Activated CD8-positive, alpha-beta memory T cell treated with anti-CD3 and anti-CD28 coated beads, Interleukin-2, amount 10 ng/mL, durations not matched to agents 7 days and 5 days (primary cell): ENCODE measurements at places on chromosomes 3 and 15. TPM values are rescaled to one million over a fixed set of nuclear protein-coding genes. Genes with fewer than 3 reads are reported as not detected.

SV2B gene
- not detected for total RNA-seq

GOLGA8Q gene
- 7.7 TPM for total RNA-seq

ACY1 gene
- total RNA-seq, result 21.3 TPM

SERINC4 gene
- total RNA-seq, result 0.30 TPM

TMCO5A gene
- total RNA-seq, result not detected

TEX9 gene
- total RNA-seq, result 1.8 TPM

FBLN2 gene
- total RNA-seq, result 0.35 TPM

EXD1 gene
- total RNA-seq, result not detected

C3orf49 gene
- total RNA-seq, result not detected

CHRNB4 gene
- total RNA-seq, result not detected

HTR3E gene
- not detected for total RNA-seq

DNA sequence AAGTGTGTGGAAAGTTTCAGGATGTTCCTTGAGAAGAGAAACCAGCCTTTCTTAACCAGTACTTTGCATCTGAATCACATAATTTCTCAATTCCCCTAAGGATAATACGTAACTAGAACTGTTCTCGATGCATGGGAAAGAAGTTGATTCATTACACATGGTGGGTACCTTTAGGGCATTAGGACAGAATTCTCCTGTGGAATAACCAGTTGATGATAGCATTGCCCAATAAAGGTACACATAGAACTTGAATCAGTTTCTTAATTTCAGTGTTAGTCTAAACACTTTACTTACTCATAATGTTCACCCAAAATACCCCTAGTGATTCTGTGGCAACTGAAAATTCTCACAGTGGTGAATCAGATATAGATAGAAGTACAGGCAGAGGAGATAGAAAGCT is 1030.9 kb downstream of the ROBO1 start:
- no peak for DNase-seq

DNA sequence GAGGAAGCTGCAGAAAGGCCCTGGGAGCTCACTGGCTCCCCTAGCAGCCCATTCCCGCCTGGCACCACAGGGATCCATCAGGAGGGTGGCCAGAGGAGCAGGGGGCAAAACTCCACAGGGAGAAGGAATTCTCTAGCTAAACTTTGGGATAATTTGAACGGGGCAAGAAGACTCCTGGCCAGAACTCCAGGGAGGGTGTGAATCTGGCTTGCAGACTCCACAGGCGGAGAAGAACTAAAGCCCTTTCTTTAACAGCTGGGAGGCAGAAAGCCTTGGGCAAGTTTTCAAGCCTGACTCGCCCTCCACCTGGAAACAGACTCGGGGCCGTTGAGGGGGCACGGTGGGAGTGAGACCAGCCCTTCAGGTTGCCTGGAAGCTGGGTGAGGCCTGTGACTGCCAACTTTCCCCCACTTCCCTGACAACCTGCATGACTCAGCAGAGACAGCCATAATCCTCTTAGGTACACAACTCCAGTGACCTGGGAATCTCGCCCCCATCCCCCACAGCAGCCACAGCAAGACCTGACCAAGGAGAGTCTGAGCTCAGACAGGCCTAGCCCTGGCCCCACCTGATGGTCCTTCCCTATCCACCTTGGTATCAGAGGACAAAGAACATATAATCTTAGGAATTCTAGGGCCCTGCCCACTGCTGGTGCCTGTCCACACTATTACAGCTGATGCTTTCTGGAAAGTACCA is 28.6 kb downstream of the SLC27A2 start:
- no peak for DNase-seq

GRCh38 chr15:43287254-43287653 is 20.5 kb upstream of the TGM5 start:
- DNase-seq, result no peak

- DNase-seq, result no peak
Observed at GRCh38 chr3:25038922-25039321, 389.1 kb upstream of the RARB start.

GRCh38 chr15:80982205-80982604 is 7.4 kb downstream of the MESD start:
- no peak for DNase-seq

- no peak for DNase-seq
Observed at GRCh38 chr3:182182531-182182968, 470.8 kb downstream of the SOX2 start.

DNA sequence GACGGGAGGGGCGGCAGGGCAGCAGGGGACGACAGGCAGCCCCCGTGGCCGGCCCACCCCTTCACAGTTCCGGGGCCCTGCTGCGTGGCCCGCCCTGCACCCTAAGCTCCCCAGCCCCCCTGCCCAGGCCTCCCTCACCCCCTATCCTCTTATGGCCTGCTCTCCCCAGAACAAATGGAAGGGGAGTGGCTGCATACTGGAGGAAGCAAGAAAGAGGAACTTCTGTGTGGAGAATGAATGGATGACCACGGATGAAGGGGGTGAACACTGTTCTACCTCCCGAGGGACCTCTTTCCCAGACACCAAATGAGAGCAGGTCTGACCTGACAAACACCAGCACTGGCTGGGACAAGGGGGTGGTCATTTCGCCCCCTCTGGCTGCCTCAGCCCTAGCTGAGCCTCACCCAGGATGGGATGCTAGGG is 25.0 kb downstream of the SEC61A1 start:
- DNase-seq, result no peak

GRCh38 chr15:67319961-67320360 is 65.4 kb downstream of the IQCH start:
- no peak for DNase-seq

DNA sequence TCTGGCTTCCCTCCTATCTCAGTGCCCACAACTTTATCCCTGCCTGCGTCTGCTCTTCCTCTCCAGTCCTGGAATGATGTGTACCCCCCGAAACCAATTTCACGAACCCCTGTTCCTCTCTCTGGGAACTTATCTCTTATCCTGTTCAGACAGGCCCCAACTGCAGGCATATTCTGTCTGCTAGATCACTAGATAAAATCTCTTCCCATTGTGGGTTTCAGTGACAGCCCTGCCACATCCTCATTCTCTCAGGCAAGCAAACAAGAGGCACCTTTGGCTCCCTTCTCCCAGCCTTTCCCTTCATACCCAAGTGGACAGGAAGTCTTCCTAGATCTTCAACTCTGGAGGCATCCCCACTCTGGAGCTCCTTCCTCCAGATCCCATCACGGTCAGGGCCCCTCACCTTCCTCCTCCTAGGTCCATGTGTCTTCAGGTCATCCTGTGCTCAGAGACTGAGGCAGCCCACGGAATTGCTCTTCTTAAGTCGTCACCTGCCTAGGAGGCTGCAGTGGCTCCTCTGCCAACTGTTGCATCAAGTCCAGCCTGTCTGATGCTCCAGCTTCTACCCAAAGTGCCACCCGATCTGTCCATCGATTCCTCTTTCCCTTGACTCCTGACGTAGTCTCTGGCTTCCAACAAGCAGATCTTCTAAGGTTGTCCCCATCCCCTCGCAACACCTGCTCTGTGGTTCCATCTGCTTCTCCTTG is 190.8 kb downstream of the SLCO3A1 start:
- DNase-seq, result no peak

- DNase-seq, result no peak
Observed at GRCh38 chr3:51386159-51386851, 1.2 kb downstream of the MANF start.

GRCh38 chr15:67946701-67947100 is 106.9 kb upstream of the RNU6-1 start:
- no peak for DNase-seq

GRCh38 chr15:33040496-33040895 is 154.0 kb downstream of the FMN1 start:
- no peak for DNase-seq

DNA sequence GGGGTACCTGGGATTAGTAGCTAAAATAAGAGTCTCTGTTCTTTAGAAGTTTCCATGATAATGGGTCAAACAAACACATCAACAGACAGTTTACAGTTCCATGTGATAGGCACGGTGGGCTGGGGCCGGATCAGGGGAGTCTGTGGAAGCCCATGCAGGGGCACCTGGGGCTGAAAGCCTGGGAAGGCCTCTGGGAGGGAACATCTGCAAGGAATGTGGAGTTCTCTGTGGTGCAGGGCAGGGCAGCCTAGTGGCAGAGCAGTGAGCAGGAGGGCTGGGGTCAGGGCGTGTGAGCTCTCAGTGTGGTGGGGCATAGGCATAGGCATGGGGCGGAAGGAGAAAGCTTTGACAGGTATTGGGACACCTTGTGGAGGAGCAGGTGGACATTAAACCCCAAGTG is 207.7 kb upstream of the TRIM42 start:
- no peak for DNase-seq

- DNase-seq, result no peak
Observed at GRCh38 chr3:115845986-115846385, 222.7 kb downstream of the GAP43 start.

- DNase-seq, result no peak
Observed at GRCh38 chr3:16767006-16767405, 117.7 kb upstream of the PLCL2 start.

DNA sequence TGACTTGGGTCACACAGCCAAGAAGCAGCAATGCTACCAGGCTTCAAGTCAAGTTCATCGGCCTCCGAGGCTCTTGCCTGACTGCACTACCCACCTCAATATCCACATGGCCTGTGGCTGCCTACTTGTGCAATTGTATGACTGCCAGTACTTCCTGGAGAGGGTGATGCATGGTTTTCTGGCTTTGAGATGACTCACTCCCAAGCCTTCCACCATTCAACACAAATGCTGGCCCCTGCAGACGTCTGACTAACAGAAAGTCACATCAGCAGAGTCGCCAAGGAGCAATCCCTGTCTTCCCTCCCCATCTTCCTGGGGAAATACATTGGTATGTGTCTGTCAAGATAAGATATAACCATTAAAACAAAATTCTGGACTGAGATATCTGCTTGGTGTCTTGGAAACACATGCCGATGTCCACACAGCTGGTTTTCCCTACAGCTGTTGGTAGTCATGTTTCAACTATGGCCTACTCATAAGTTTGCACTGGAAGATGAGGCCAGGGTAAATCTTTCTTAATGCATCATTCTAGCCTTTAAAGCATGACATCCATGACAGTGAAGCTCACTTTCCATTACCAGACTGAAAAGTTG is 79.6 kb upstream of the SPATA12 start:
- DNase-seq, result peak; percentile 78

- DNase-seq, result no peak
Observed at GRCh38 chr3:83601704-83602103, 1357.1 kb upstream of the CADM2 start.

DNA sequence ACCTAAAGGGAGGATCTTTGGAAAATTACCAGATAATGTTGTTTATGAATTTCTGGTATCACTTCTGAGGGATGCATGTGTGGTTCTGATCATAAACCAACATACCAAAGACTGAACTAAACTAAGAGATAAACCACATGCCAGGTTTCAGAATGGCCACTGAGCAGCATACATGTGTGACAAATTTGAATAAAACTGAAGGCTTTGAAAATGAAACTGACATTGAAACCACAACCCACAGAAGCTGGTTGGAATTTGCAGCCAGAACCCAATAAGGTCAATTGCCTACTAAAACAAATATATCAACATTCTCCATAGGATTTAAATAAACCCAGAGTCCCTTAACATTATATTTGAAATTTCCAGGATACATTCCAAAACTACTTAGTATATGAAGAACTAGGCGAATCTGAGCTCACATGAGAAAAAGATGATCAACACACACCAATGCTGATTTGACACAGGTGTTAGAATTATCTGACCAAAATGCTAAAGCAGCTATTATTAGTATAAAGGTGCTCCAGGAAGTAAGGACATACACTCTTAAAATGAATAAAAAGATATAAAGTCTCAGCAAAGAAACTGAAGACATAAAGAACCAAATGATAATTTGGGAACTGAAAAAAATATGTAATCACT is 125.0 kb downstream of the ZNF280D start:
- no peak for DNase-seq

DNA sequence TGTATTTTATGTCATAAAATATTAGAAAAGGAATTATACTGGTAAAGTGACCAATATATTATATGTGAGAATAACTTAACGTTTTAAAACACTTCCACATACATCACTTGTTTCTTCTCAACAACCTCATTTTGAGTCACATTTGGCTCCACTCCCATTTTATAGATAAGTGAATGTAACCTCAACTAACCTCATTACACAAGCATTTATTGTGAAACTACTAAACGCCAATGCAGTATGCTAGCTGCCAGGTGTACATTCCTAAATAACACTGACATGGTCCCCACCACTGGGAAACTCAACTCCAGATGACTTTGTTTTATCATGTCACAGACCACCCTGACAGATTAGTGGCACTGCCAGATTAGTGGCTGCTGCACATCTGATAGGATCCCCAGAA is 249.7 kb upstream of the CNTN4 start:
- DNase-seq, result no peak

DNA sequence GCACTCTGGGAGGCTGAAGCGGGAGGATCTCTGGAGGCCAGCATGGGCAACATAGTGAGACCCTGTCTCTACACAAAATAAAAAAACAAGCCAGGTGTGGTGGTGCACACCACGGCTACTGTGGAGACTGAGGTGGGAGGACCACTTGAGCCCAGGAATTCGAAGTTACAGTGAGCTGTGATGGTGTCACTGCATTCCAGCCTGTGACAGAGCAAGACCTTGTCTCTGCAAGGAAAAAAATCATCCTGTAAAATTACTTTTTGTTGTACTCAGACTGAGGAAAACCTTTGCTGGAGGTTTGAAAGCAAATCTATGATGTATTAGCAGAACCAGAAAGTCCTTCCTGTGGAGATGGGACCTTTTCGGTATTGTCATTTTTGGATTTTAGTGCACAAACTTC is 63.3 kb downstream of the ATP1B3 start:
- no peak for DNase-seq

- DNase-seq, result no peak
Observed at GRCh38 chr3:184380627-184381260, 890 bp downstream of the CHRD start.

DNA sequence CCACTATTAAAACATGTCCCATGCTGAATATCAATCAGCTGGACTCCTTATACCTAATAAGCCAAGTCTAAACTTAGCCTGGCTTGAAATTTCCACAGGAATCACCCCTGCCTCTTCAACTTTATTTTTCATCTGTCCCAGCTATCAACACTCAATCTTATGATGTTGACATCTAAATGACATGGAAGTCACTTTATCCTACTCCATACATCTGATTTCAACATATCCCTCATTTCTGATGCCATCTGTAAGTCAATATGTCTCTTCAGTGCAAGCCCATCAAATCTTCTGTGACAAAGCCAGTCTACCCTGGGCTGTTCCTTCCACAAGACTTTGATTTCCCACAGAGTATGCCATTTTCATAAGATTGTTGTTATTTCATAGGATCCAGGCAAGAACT is 143.6 kb upstream of the SEMA6D start:
- DNase-seq, result no peak

- no peak for DNase-seq
Observed at GRCh38 chr3:71398157-71398836, 185.2 kb downstream of the FOXP1 start.

- DNase-seq, result peak; percentile 91
Observed at GRCh38 chr3:51682079-51682478, 11.0 kb downstream of the TEX264 start.

- peak; percentile 37 for DNase-seq
Observed at GRCh38 chr3:14120111-14120920, 4.4 kb downstream of the CHCHD4 start.

GRCh38 chr3:53156368-53156834 is 4.6 kb upstream of the PRKCD start:
- no peak for DNase-seq
